CD4-positive, alpha-beta T cell treated with Interleukin-17A for 4 hours (primary cell): ENCODE measurements at places on chromosomes 13 and 19.

DNA sequence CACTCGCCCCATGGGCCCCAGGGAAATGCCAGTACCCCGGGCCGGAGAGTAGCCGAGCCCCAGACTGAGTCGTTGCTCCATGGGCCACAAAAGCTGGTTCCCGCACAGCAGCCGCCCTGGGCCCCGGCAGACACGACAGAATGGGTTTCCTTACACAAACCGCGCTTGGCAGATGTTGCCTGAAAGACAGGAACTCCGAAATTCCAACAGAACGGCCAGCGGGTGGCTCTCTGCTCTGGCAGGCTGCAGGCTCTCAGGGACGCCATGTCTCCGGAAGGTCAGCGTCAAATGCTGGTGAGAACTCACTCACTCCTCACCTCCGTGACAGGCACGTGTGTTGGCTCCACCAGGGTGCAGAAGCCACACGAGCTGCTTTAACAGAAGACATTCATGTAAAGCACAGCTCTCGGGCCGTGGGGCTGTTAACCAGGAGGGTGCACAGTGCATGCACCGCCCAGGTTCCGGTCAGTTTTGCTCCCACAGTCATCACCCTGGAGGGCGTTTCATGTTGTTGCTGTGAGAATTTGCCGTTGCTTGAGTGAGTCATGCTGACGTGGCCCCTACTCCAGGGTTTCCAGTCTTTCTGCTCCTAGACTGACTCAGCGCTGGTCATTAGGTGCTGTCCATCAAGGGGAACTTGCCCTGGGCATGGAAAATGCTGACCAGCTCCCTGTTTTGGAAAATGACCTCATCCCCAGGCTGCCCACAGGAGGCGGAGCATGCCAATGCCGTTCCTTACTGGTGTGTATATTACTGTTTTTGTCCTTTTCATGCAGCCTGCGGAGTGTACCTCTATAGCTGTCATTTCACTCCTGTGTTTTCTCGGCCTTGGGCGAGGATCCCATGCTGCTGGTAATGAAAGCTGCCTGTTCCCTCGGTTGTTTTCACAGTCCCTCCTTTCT lies 44.8 kb downstream of the ANKRD10 start:
- no peak for DNase-seq

- no peak for DNase-seq
These were observed 130.5 kb downstream of the B3GLCT start for GRCh38 chr13:31330236-31330635.

- DNase-seq = no peak
These were observed 23.6 kb downstream of the CEACAM8 start for GRCh38 chr19:42571116-42571515.

DNA sequence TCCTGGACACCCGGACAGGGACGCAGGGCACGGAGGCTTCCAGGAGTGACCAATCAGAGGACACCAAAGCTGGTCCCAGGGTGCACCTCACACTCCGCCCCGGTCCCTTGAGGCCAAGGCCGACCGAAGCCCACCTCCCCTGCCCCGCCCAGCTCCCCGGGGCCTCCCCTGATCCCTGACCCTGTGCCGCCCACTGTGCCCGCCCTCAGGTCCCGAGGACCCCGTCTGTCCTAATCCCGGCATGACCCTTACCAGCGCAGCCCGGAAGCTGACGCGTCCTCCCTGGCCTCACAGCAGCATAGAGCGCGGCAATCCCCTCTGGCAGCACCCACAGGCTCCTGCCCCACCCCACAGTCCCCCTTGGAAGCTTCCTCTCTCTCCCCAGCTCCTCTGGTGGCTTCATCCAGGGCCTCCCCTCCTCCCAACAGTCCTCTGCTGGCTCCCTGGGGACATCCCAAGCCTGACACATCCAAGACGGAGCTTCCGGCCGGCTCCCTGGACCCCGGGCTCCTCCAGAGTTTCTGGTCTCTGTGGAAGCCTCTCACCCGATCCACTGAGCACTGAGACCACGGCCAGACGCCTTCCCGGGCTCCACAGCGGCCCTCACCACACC lies 7.4 kb upstream of the CDC34 start:
- no peak for DNase-seq

- DNase-seq = no peak
These were observed 18.8 kb upstream of the EDDM13 start for GRCh38 chr19:56253737-56254136.

- no peak for DNase-seq
These were observed 162.6 kb downstream of the TEX29 start for GRCh38 chr13:111482806-111483620.

DNA sequence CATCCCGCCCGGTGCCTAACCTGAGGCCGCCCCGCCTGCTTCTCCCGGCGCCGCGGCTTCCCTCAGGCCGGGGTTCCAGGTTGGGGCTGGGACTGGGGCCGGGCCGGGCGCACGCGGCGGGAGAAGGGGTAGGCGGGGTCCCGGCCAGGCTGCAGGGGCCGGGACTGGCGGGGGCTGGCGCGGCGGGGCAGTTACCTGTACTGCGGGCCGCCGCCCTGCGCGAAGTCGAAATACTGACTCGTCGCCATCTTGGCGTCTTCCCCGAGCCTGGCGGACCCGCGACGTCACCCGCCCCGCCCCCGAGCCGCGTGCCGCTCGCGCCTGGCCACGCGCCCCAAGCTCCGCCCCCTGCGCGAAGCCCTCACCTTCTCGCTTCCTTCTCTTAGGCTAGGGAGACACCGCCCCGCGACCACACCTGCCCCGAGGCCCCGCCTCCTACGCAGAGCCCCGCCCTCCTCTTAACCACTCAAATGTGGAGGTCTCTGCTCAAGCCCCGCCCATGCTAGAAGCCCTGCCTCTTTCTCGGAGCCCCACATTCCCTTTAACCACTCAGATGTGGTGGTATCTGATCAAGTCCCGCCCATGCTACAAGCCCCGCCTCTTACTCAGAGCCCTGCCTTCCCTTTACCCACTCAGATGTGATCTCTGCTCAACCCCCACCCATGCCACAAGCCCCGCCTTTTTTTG lies at the start of gene ZFR2:
TSS of gene ZFR2 (minus strand) at position 269 of the 687 bp plus-strand sequence. CDS start at position 248, 21 bp downstream.
- DNase-seq = peak; percentile 32

DNA sequence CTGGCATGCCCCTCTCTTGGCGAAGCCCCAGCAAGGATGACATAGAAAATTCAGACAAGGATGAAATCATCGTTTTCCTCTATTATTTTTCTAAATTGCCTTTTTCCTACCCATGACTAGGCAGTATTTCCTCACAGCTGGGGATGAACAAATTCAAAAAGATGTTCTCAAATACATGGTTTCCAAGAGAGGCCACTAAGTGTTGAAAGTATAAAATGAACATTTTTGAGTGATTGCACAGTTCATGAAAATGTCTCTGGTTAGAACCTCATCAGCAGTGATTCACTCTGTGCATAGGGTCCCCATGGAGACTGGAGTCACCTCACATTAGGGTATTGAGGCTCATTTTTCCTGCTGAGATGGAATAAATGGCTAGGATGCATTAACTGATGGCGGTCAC lies 373.7 kb downstream of the DNAJC15 start:
- no peak for DNase-seq

GRCh38 chr19:16338470-16339360 lies 14.1 kb downstream of the KLF2 start:
- DNase-seq = peak; percentile 72

- DNase-seq = no peak
These were observed 10.0 kb downstream of the CEACAM16 start for GRCh38 chr19:44708940-44709339.

DNA sequence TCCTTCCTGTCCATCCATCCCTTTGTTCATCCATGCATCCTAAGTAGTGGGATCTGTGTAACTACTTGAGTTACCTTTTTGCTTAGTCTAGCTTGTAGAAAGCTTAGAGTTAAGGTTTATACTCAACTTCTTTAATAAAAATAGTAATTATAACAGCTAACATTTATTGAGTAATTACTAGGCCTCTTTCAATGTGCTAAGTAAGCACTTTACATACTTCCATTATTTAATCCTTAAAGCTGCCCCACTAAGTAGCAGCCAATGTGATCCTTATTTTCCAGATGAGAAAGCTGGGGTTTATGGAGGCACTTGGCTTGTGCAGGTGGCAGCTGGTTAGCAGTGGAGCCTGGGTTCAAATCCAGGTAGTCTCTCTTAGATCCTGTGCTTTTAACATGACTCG lies 182.9 kb downstream of the FGF9 start:
- DNase-seq = no peak

DNA sequence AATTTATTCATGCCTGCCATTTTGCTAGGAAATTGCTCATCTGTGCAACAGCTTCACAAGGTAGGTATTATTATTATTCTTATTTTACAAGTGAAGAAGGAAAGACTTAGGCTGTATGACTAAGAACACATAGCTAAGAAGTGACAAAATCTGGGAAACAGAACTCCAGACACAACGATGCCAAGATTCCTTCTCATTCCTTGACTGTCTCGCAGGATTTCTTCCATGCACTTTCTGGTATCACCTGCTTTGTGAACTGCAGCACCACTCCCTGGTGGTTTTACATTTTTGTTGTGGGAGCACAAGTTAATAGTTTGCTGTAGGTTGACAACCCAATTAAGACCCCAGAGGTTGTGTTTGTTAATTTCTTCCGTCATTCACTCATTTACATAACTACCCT lies 188.5 kb downstream of the LACC1 start:
- DNase-seq = no peak

GRCh38 chr13:46386392-46387063 lies 524 bp downstream of the RUBCNL start:
- DNase-seq = no peak

- no peak for DNase-seq
These were observed 492.4 kb downstream of the EFNB2 start for GRCh38 chr13:106042996-106043581.

- DNase-seq = no peak
These were observed 1.7 kb upstream of the SHISA2 start for GRCh38 chr13:26053418-26053980.

GRCh38 chr19:646779-647565 lies 7.3 kb downstream of the FGF22 start:
- no peak for DNase-seq

- DNase-seq = no peak
These were observed 1338.8 kb upstream of the MIR17HG start for GRCh38 chr13:90008707-90009149.

GRCh38 chr19:45351401-45351952 lies 10.9 kb downstream of the KLC3 start:
- no peak for DNase-seq

DNA sequence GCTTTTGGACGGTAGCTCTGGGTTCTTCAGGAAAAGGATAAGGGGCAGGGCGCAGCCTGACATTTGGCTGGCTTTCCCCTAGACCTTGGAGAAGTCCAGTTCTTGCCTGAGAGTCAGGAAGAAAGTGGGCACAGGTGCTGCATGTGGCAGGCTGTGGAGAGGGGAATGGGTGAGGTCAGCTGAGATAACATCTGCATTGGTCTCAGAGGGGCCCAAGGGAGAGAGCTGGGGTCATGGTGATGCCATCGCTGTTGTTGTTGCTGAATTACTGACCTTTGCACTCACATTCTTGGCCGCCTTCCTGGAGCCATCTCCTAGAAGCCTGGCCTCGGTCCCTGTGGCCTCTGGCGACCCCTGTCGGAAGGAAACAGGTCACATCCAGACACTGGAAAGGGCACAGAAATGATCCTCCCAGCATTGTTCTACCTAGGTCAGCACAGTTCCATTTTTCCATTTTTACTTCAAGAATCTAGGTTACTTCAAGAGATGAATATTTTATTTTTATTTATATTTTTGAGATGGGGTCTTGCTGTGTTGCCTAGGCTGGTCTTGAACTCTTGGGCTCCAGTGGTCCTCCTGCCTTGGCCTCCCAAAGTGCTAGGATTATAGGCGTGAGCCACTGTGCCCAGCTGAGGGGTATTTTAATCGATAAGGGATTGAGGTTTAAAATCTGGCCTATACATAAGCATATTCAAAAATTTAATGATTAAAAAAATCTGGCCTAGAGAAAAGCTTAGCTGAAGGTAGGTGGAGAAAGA lies 6.5 kb upstream of the LIPE start:
- DNase-seq = peak; percentile 82

DNA sequence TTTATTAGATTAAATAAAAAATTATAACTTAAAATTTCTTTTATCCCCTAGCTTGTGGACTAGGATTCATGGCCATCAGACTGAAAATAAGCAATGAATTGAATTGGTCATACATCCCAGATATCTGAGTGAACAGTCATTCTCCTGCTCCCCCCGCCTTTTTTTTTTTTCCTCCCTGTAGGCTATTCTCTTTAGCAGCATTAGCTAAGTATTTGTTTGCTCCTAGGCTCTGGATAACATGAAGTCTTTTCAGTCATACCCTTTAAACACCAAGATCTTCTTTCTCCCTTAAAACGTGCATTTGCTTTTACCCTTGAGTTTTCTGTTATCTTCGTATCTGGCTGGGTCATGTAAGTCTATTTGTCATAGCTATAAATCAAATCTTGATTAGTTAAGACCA lies 866.7 kb upstream of the SPRY2 start:
- no peak for DNase-seq

DNA sequence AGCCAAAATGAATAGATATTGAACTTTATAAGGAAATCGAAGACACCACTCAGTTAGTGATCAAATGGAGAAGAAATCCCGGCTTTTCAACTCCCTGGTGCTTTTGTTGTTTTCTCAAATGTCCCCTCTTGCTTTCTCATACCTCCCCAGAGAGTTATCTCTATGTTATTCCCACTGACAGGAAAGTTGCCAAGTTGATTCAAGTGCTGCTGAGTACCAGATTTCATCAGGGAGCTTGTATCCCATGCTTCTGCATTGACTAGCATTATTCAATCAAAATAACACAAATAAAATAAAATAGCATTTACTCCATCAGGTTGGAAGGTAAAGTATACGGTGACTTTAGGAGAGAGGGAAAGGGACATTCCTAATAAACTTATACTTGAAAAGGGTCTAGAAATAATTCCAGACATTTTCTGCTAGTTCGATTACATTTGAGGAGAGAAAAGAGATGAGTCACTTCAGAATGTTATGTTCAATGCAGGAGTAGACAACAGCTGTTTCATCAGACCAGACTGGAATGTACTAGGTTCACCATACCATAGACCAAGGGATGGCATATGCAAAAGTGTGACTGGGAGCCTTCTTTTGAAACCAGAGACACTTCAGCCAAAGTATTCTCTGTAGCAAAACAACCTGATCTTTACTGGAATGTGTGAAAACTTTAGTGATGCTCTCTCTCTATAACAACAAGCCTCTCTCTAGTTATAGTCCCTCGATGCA lies 397.8 kb downstream of the FGF14 start:
- no peak for DNase-seq
